ENCODE measurements at places on chromosomes 2 and 18. TPM values are rescaled to one million over a fixed set of nuclear protein-coding genes. Genes with fewer than 3 reads are reported as not detected.

DNA sequence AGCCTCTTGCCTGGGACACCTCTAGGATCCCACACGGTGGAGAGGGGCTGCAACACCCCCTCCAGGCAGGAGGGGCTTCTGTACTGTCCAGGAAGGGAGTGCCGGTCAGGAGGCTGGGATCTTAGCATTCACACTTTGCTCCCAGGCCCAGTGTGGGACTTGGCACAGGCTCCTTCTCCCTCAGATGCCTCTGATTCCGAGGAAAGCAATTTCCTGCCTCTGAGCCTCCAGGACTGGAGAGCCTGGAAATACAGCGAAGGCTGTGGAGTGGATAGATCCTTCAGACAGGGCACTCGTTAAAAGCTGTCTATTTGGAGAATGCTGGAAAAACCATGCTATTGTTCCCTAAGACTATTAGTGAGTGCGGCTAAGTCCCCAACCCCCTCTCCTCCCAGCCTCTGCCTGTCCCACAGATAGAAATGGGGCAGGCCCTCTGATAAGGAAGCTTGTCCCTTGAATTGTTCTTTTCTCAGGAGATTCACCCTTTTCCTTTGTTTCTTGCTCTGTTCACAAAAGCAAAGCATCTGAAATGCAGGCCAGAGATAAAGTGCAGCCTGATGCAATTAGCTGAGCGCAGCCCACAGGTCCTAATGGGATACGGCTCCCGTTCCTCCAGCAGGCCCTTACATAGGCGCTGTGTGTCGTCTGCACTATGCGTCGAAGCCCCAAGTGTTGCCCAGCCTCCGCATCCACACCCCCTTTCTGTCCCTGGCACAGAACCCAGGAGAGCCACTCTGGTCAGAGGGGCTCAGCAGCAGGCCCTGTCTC is 252.2 kb downstream of the KLHL29 start:
- peak; percentile 47 for DNase-seq

The MAPK4 gene
- 0.89 TPM for total RNA-seq

DNA sequence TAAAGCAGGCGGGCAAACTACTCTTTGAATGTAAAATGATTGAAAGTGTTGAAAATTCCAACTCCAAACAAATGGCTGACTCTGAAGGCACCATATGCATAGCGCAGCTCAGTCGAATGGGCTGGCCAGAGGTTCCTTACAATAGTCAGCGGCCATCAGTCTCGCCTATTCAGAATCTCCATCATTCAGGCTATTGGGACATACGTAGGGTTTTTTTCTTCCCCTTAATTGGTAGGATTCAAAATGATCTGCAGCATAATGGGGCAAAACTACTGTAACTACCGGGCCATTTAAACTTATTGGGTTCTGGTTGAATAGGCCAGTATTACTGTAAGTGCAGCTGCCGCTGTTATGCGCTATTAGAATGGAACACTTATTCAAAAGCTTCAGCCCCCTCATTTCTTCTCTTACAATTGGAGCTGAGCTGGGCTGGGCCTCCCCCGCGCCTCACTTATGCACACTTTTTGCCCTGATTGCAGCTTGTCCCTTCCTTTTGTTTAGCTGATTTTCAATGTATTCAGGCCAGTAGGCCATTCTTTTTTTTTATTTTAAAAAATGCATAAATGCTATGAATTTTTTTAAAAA is 40.4 kb downstream of the SLC9A4 start:
- no peak for DNase-seq

The TSPYL6 gene
- not detected for total RNA-seq

The SETBP1 gene
- total RNA-seq: 27.5 TPM

DNA sequence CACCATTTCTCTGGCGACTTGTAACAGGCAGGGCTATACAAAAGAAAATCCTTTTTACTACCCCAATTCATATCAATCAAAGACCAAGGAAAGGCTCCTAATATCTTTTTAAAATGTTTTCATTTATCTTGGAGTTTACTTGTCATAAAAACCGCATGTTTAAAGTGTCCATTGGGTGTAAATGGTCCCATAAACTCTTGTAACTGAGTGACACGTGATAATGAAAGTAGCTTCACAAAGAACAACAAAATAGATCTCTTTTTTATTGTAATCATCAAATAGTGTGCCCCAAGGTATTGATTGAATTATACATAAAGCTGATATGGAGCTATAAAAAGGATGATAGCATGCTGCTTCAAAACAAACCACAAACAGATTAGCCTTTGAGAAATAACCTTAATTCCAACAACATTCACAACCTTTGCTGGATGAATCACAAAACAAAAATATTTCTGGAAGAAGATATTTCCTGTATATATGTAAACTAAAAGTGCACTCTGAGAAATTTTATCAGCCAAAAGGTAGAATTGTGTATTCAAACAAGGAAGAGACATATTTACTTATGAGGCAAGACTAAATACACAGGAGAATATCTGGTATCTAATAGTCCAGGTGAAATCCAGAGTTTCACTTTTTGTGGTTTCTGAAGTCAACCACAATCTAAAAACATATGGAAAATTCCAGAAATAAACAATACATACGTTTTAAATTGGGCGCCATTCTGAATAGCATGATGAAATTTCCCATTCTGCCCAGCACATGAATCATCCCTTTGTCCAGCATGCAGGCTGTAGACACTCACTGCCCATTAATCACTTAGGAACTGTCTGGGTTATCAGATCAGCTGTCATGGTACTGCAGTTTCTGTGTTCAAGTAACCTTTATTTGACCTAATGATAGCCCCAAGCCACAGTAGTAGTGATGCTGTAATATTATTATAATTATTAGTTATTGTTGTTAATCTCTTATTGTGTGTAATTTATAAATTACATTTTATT is 237.5 kb downstream of the PIK3C3 start:
- DNase-seq: no peak

The NFE2L2 gene
- 98.4 TPM for total RNA-seq

DNA sequence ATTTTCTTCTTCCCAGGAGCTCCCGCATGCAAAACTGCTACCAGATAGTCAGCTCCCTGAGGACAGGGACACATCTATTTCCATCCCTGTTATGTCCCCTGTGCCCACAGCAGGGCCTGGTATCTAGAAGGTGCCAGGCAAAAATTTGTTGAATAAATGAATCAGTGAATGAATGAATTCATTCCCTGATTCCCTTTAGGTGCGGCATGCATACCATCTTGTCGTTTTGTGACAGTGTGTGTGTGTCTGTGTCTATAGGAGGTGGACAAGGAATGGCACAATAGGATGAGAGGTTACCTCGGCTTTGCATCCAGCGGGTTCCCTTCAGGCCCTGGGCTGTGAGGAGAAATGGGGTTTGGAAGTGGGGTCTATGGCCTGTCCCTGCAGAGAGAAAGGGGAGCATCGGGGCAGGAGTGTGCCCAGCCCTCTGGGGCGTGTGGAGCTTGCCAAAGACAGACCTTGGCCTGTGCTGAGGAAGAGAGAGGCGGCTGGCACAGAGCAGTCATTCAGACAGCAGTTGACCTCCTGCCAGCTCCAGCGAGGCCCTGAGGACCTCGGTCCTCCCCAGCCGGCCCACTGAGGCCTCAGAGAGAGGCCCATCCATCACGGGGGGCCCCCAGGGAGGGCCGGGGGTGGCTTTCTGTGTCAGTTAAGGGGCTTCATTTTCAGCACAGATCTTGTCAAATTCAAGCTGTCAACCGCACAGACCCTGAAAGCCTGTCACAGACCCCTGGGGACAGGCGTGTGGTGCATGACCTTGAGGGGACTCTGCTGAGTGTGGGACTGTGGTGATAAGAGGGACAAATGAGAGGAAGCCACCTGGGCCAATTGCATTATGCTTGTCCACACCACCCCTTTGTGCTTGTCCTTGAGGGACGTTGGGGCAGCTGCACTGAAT is 125.9 kb upstream of the CXCR4 start:
- DNase-seq: no peak

The POU3F3 gene
- total RNA-seq: not detected

DNA sequence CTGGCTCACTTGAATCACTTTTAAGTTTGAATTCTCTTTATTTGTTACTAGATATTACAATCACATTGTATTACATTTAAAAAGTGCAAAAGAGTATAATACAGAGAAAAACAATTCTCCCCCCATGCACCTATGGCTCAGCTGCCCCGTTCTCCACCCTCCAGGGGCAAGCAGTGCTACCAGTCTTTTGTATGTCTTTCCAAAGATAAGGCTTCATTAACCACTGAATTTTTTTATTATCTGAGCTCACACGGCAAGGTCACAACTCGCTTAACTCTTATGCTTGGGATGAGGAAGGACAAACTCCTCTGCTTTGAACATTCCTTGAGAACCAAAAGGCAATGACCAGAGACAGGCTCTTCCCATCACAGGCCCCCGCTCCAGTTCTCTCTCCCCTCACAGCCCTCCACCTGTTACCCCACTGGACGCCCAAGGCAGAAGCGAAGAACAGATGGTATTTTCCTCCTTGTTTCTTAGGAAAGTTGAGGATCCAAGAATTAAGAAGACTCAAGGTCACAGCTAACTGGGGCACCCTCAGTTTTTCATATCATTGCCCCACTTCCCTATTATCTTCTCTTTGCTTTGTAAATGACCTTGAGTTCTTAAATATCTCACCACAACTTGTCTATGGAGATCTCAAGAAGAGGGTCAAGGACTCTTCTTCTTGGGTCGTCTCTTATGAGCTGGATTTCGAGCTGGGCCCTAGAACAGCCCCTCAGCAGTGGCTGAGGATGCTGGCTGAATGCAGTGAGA is 30.1 kb downstream of the SH2D6 start:
- DNase-seq: no peak

- DNase-seq: no peak
These were observed 216.1 kb downstream of the DPP4 start for GRCh38 chr2:161857920-161858319.

DNA sequence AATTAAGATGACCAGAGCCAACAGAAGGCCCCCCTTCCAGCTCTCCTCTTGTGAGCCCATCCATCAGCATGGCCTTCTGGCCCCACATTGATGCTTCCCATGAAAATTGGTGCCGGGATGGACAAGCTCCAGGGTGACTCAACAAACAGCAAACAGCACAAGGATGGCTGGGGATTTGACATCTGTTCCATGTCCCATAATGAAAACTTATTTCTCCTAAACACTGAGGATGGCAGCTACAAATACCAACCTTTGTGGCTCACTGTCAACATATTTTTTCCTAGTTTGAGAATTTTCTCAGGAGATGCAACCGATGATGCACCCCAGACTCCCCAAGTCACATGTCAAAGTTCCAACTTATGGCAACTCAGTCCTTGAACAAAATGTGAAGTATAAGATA is 169.6 kb upstream of the SIX2 start:
- no peak for DNase-seq

- no peak for DNase-seq
These were observed 26.6 kb downstream of the PTPN18 start for GRCh38 chr2:130382313-130382917.

- DNase-seq: no peak
These were observed 88.4 kb upstream of the STK17B start for GRCh38 chr2:196259507-196260481.

The GPR55 gene
- not detected for total RNA-seq

DNA sequence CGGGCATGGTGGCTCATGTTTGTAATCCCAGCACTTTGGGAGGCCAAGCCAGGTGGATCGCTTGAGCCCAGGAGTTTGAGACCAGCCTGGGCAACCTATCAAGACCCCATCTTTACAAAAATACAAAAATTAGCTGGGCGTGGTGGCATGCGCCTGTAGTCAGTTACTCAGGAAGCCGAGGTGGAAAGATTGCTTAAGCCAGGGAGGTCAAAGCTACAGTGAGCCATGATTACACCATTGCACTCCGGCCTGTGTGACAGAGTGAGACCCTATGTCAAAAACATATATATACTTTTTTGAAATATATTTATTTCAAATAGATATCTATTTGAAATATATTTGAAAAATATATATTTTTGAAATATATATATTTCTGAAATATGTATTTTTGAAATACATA is 10.9 kb downstream of the OSBPL1A start:
- DNase-seq: no peak

DNA sequence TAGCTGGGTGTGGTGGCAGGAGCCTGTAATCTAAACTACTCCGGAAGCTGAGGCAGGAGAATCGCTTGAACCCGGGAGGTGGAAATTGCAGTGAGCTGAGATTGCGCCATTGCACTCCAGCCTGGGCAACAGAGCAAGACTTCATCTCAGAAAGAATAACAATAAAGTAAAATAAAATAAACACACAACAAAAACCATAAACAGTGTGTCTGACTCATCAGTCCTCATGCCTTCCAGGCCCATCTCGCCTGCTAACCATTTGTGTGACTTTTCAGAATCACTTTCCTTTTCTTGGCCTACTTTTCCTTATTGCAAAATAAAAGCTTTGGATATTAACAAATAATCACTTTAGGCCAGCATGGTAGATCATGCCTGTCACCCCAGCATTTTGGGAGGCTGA is 42.0 kb upstream of the ASXL2 start:
- no peak for DNase-seq

The CYP27A1 gene
- 77.9 TPM for total RNA-seq

DNA sequence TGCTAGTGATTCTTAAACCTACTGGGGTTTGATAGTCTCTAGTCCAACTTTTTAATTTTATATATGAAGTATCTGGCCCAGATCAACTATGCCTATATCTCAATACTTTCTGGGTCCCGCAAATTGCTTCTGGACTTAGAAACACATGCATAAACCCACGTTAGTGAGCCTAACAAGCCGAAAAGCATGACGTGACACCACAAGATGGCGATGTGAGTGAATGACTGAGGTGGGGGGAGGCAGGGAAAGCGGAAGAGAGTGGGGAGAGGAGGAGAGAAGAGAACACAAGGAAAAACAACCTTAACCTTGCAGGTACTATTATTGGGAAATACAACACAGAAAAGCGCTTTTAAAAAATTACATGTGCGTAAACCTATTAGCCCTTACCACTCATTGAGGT is 13.8 kb downstream of the PDIA6 start:
- DNase-seq: no peak

DNA sequence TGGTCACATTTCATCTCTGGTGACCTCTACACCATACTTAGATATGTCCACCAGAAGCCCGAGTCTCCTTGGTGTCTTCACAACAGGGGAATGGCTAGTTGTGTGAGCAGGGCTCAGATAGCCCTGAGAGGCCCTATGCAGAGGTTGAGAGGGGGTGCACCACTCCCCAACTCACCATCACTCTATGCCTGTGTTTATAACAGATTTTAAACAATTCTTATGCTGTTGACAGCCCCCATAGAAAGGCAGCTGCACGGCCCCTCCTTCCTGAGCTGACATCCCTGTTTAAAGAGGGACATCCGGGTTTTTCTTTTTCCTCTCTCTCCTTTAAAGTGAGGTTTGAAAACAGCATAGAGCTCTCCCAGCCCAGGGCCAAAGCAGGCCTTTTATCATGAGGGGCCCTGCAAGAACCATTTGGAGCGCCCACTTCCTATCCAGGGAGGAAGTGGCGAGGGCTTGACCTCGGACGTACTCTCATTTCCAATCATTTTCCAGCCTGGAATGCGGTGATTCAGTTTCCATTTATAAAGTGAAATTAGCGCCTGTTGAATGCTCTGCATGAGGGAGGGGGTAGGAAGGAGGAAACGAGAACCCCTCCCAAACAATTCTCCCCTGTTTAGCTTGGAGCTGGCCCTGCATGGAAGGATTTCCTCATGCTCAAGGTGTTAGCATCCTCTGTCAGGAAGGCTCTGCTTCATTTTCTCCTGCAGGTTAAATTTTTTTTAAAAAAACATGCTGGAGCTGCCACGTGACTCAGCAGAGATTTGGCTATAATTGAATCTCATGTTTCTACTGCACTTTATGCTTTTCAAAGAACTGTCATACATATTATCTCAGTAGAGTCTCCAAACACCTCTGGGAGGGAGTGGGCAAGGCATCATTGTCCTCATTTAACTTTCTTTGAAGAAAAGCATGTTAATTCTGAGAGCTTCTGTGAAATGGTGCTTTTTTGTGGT is 117.5 kb downstream of the DDX1 start:
- peak; percentile 15 for DNase-seq

All from left lung (tissue), 14 donors.